ENCODE measurements at places on chromosomes 12 and 14.

DNA sequence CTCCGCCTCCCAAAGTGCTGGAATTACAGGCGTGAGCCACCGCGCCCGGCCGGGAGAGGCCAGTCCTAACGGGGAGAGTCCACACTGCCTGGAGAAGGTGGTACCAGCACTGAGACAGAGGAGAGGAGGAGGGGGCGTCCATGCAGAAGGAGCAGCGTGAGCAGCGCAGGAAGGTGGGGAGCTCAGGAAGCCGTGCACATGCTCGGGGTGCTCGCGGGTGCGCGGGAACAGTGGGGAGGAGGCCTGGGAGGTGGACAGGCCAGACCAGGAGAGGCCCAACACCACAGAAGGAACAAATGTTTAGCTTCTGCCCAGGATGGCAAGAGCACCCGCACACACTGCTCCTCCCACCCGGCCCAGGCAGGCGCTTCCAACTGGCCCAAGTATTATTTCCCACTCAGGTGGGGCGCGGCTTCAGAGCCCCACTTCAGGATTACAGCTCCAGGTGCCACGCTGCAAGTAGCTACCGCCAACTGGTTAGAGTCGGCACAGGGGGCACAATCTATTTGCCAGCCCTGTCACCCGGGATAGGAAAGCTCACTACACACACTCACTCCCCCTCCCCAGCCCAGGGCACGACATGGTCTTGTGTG is 80.8 kb upstream of the BCL11B start:
- no peak for DNase-seq

GRCh38 chr12:92042791-92043531 is 102.7 kb downstream of the BTG1 start:
- no peak for DNase-seq

- DNase-seq = no peak
These were observed 17.2 kb upstream of the STRN3 start for GRCh38 chr14:31043379-31043778.

DNA sequence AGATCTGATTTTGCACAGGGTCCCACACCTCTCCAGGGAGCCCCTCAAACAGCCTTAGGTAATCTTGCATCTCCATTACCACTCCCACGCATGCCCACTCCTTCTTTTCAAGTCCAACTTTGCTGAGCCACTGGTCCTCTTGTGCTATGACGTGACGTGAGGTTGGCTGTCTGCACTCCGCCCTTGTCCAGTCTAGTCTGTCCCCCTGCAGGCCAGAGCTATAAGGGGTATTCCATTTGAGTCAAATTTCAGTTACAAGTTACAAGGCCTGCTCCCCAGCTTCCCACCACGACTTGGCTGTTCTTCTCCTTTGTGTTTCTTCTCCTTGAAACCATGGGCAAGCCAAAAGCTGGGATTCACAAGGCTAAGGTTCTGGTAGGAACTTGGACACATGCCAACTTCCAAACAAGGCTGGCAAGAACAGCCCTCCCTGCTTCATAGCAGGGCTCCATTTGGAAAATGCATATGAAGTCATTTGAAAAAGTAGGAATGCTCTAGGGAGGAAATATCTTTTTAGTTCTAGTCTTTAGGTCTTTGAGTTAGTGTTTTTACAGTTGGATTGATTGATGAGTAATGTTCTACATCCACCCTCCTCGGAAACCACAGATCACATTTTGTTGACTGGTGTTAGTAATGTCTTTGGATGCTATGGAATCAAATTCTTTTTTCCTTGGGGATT is 49.1 kb downstream of the KCNA1 start:
- no peak for DNase-seq

GRCh38 chr12:71046215-71046614 is 111.6 kb downstream of the TSPAN8 start:
- DNase-seq = no peak

- no peak for DNase-seq
These were observed 108.8 kb downstream of the ETNK1 start for GRCh38 chr12:22733756-22734155.

GRCh38 chr14:57254884-57255283 is 13.8 kb downstream of the EXOC5 start:
- no peak for DNase-seq

DNA sequence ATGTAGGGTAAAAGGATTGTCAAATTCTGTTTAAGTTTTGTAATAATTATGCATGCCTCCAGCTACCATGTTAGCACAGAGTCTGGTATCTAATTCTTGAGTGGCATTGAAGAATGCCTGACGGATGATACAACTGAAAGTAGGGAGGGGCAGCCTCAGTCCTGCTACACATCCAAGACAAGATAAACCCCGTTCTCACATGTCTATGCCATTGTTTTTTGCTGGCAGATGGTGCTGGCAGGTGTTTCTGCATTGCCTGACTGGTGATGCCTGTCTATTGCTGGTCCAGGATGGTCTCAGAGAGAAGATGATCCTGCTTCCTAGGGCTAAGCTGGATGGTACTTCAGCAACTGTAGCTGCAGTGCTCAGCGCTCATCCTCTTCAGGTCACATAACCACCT is 245.8 kb upstream of the NAV3 start:
- no peak for DNase-seq

- DNase-seq = no peak
These were observed 266.5 kb downstream of the SLC15A4 start for GRCh38 chr12:128557231-128557630.

DNA sequence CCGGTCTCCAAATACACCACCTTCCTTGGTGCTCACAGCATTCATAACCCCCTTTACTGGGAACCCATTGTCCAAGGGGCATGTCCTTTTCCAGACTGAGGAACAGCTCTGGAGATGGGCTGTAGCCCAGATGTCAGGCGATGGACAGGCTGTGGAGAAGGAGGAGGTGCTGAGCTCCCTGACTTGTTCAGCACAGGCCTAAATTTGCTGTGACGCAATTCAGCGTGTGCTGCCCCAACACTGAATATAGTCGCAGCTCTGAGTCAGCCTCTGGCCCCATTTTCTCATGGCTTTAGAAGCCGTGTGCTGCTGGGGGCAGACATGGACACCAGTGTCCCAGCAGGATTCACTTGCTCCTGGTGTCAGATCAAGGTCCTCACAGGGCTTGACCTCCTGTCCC is 269.1 kb downstream of the EMP1 start:
- no peak for DNase-seq

- DNase-seq = no peak
These were observed 91.2 kb upstream of the BMP4 start for GRCh38 chr14:54047645-54048308.

DNA sequence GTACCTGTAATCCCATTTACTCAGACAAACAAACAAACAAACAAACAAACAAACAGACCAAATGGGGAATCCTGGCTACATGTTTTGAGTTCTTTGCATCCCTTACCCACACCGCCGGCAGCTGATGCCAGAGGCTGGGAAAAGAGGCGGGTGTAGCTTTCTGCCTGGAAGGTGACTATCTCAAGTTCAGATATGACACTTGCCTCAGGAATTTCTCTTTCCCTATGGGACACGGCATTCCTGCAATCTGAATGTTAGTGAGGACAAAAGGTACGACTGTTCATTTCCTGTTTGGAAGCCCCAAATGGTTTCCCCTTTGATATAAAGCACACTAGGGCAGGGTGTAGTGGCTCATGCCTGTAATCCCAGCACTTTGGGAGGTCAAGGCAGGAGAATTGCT is 2.9 kb downstream of the MYL2 start:
- no peak for DNase-seq

DNA sequence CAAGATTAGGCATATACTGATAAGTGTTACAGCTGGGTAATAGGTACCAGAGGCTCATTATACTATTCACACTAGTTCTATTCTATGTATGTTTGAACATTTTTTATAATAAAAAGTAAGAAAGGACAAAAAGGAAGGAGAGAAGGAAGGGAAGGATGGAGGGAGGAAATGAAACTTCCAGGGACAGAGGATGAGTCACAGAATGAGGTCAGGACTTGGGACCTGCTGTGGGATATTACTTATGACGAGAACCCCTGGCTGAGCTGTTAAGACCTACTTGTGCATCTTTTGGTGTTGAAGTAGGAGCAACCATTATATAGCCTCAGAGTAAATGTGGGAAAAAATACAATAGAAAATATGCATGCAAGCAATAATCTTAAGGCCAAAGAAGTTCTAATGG is 16.7 kb upstream of the TMEM260 start:
- DNase-seq = no peak

- DNase-seq = no peak
These were observed 149.1 kb downstream of the KLHL28 start for GRCh38 chr14:44812672-44813071.

DNA sequence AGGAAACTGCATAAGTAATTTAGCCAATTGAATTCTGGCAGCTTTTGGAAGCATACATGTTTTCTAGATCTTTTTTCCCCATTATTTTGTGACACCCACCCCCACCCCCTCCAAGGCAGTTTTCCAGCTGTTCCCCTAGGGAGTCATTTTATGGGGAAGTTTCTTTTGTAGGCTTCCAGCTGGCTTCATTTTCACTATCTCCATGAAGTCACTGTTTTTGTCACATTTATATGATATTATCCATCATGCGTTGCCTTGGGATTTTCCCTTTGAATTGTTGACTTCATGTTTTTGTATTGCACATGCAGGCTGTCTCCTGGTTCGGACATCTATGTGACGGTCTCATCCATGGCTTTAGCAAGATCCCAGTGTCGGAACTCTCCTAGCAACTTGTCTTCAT is 233.6 kb upstream of the RGS6 start:
- no peak for DNase-seq

DNA sequence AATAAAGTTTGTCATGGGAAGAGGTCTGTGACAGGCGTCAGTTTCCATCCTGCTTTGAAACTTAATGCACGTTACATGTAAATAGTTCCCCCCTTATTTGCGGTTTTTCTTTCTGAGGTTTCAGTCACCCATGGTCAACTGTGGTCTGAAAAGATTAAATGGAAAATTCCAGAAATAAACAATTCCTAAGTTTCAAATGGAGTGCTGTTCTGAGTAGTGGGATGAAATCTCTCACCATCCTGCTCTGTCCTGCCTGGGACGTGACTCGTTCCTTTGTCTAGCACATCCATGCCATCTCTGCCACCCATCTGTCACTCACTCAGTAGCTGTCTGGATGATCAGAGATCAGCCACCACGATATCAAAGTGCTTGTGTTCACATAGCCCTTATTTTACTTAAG is 51.3 kb upstream of the DICER1 start:
- DNase-seq = no peak

DNA sequence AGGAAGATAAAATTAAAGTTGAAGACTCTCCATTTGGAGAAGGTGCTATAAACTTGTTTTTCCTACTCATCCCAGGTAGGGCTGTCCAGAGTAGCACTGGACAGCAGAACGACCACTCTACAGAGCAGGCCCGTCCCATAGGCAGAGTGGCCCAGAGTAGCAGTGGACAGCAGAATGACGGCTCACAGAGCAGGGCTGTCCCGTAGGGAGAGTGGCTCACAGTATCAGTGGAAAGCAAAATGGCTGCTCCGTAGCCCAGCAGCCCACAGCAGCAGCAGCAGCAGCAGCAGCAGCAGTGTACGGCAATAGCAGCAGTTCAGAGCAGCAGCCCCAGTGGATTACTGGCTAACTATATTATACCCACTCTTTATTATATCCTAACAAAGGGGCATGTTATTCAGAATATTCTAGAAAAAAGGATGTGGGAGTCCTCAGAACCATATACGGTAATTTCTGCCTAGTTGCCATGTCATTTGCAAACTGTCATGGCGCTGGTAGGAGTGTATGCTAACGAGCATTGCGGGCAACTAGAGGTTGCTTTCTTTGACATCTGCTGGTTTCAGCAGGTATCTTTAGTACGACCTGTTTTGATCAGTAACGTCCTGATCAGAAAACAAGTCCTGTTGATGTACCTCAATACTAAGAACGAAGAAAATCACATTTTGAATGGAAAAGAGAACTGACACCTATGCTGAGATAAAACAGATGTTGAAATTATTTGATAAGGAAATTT is 567.3 kb downstream of the SLC16A7 start:
- no peak for DNase-seq

DNA sequence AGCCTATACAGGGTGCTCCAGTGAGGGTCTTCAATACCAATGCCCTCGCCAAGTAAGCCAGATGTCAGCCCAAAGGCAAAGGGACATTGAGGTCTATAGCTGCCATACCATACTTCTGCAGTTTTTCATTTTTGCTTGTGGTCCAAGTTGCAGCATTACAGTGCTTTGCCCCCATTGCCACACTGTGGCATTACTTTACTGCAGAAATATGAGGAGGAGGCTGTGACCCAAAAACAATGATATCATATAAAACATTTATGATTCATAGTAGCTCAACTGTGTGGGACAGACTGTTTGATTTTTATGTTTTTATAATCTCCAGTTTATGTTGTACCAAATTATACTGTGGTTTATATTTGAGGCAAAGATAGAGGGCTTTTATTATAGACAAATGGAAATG is 64.1 kb downstream of the KIAA0586 start:
- DNase-seq = no peak

DNA sequence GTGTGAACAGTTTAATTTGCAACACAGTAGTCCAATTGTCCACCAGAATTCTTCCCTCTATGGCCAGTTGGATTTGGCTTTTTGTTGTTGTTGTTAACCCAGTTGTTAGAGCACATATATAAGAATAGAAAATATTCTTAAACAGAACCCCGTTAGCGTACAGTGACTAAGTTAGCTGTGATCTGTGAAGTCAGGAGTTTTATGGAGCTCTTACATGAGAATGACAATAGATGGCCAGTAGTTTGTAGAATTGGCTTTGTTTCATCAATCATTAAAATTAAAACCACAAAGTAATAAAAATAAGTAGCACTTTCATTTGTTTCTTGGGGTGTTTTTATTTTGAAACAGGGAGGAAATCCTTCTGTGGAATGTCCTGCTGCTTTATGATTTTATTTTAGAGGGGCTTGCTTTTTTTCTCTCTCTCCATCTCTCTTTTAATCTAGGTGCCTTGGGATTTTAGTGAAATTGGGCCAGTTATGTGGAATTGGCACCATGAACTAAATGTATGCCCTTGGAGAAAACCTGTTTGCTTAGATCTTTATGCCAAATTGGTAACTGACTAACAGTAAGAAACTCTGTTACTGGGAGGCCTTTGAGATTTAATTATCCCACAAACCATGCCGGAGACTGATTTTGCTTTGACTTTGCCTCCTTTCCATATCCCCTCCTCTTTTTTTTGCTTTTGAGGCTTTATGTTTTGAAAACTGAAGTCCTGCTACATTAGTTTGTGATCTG is 22.9 kb downstream of the FBXW8 start:
- no peak for DNase-seq

- DNase-seq = no peak
These were observed 63.0 kb upstream of the VRK1 start for GRCh38 chr14:96734076-96734622.

GRCh38 chr12:96425951-96426350 is 25.7 kb upstream of the CDK17 start:
- DNase-seq = no peak
